Activated naive CD4-positive, alpha-beta T cell treated with anti-CD3 and anti-CD28 coated beads, Interleukin-2, amount 50 U/mL, for 72 hours (primary cell): ENCODE measurements at places on chromosomes 1 and 21.

- DNase-seq: no peak
Measured at GRCh38 chr1:171742577-171742922, 685 bp upstream of the VAMP4 start.

- no peak for DNase-seq
Measured at GRCh38 chr1:245558069-245558468, 403.3 kb downstream of the KIF26B start.

GRCh38 chr1:228737601-228738041, 2.3 kb downstream of the RHOU start:
- no peak for DNase-seq

DNA sequence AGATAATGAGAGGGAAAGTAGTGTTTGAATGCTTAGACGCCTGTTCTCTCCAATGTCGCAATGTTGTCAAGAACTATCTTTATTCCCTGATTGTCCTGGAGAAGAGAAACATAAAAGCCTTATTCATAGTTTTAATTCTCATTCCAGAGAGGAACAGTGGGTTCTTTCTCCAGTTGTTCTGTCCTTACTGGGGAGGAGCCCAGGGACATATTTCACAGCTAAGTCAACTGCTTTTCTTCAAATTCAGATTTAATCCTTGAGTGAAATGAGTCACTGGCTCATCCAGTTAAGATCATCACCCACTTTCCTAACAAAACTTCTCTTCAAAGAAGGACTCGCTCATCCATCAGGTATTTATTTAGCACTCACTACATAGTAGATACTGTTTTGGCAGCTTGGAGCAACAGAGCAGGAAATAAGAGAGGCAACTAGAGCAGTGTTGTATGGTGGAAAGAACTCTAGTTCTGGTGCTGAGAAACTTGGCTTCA, 365.7 kb upstream of the USP24 start:
- DNase-seq: no peak

- peak; percentile 67 for DNase-seq
Measured at GRCh38 chr1:183281553-183282091, 95.6 kb downstream of the LAMC2 start.

DNA sequence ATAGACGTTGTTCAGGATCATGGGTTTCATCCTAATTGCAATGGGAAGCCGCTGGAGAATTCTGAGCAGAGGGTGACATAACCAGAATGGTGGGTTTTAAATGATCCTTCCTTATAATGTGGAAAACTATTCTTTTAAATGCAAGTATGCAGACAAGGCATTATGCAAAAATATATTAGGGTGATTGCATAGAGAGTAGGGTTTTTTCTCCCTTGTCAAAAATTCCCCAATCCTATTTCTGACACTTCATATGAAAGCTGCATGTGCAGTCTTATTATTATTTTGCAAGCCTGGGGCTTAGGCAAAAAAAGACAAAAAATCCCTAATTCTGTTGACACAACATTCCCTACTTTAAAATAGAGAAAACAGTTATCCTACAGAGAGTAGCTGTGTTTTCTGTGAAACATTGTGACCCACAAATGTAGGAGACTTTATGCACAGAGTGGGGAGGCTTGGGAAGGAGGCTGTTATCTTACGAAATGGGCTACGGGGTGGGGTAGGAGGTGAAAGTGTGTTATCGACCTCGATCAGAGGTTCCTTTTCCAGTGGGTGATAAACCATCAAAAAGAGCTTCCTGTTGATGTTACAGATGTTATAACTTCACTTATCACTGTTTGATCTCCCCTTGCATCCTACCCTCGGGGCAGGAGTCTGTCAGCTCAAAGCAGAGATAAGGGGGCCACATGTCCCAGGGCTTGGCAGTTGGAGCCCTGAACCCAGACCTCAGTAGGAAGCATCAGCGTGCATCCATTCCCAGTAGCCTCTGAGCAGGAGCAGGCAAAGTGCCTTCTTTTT, 27.2 kb downstream of the RHEX start:
- no peak for DNase-seq

DNA sequence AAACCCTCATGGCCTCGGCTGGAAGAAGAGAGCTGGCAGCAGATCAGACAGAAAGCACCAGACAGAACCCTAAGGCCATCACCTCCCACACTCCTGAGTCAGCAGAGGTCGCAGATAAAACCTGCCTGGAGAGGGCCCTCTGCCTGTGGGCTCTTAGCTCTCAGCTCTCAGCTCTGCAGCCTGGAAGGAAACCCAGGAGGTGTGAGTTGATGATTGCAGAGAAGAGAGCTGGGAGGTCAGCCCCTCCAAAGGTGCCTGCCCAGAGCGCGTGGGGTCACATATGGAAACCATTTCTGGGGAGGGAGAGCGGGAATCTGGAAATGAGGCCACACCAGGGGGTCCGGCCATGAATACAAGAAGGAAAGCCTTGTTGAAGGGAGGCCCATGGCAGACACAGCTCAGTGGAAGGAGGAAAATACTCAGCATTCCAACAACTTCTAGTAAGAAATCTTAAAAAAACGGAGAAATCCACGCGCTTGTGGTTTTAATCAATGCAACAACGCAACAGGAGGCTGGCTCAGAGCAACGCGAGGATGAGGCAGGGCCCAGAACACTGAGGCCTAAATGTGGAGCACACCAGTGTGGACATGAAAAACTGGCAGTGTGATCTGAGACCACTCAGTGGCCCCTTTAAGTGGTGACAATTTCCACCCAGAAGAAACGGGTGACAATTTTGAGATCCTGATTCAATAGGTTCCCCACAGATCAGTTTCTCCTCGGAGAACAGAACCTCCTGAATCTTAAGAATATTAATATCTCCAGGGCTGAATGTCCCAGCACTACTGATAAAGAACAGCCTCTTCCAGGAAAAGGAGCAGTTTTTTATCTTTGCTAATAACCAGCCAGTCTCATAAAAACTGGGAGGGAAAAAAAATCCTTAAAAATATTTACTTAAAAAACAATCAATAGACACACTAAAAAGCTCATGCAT, 45.7 kb downstream of the PSMG1 start:
- DNase-seq: no peak

GRCh38 chr1:30402031-30402430, 321.4 kb downstream of the MATN1 start:
- DNase-seq: no peak

- no peak for DNase-seq
Measured at GRCh38 chr1:15963968-15964648, 11.8 kb downstream of the ZBTB17 start.

DNA sequence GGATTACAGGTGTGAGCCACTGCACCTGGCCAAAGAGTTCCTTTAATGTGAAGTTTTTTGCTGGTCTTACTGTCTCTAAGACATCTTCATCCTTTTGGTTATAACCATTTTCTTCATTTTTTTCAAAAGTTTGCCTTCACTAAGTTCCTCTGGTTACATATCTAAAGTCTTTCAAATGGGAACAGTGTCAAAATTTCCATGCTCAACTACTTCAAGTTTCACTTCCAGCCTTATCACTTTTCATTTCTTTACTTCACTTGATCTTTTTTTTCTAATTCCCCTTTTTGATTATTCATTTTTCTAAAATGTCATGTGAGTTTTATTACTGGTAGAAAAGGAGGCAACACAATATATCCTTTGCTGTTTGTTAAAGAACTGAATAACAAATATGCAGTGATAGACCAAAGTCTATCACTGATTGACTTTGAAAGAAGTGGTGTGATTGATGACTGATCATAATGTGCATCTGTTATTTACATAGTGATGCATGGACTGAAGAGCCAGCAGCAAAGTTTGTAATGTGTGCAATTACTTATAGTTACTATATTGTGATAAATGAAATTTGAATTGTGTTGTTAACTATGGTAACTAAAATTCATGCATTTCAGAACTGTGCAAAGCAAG, 16.0 kb upstream of the ZFYVE9 start:
- DNase-seq: no peak

DNA sequence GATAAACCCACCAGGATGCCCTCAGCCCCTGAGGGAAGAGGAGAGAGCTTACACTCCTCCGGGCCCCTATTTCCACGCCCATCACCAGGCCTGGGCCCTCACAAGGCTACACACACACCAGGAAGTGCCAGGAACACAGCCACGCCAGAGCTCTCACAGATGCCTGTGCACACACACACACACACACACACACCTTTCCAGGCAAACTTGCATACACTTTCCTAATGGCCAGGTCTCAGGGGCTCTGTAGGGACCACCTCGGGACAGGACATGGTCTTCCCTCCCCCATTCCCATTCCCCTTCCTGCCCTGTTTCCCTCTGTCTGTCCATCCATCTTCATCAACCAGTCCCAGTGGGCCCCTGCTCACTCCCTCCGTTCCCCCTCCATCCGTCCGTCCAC, 9.7 kb upstream of the EPHA2 start:
- DNase-seq: no peak
